ENCODE measurements at places on chromosomes 11 and 22.

DNA sequence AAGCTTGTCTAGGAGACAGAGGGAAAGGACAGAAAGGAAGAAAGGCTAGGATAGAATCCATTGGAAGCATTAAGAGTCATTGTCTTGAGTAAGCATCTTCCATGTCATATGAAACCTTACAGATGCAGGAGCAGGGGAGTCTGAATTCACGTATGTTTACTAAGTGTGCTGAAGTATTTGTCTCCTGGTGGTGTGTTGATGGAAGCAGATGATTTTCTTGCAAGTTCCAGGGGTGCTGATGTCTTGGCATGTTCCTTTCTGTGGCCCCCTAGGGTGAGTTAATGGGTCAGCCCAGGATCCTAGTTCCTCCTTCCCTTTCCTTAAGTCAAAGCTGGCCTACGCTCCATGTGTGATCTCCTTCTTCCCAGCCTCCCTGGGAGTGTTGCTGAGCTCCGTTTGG lies 110.2 kb downstream of the TEAD1 start:
- DNase-seq = no peak

GRCh38 chr11:32511926-32512325 lies 71.7 kb upstream of the EIF3M start:
- DNase-seq = no peak

- peak; percentile 12 for DNase-seq
These were observed 526 bp downstream of the TPST2 start for GRCh38 chr22:26589367-26589844.

- no peak for DNase-seq
These were observed 14.0 kb downstream of the ADAMTS8 start for GRCh38 chr11:130414107-130415080.

DNA sequence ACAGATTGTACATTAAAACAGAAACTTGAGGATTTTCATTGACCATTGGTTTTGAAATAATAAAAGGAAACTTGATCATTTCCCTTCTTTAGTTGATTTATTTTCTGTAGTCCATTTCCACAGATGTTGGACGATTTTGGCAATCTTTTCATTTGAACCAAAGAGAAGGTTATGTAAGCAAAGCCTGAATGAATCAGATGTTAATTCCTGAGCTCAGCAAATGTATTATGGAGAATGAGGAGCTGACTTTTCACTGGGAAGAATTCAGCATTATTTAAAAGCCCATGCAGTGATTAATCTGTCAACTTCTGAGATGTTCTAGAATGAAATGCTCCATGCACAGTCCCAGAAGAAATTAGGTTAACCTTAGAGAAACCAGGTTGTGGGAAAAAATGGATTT lies 29.0 kb downstream of the ELMOD1 start:
- DNase-seq = no peak

GRCh38 chr11:29263971-29264682 lies 752.7 kb downstream of the KCNA4 start:
- DNase-seq = no peak

GRCh38 chr11:10305262-10305963 lies 540 bp downstream of the ADM start:
- no peak for DNase-seq

Data from progenitor cell of endocrine pancreas (in vitro differentiated cells).